ENCODE measurements at places on chromosomes 16 and 17.

- peak; percentile 34 for DNase-seq
Observed at GRCh38 chr17:58156839-58157803, 8.9 kb downstream of the OR4D1 start.

- DNase-seq: no peak
Observed at GRCh38 chr16:10852948-10853347, 24.1 kb upstream of the CIITA start.

- no peak for DNase-seq
Observed at GRCh38 chr17:75398279-75398678, 7.2 kb downstream of the GRB2 start.

GRCh38 chr17:72176516-72176851 is 55.7 kb downstream of the SOX9 start:
- no peak for DNase-seq

- DNase-seq: no peak
Observed at GRCh38 chr16:86240716-86241363, 269.5 kb upstream of the FOXF1 start.

DNA sequence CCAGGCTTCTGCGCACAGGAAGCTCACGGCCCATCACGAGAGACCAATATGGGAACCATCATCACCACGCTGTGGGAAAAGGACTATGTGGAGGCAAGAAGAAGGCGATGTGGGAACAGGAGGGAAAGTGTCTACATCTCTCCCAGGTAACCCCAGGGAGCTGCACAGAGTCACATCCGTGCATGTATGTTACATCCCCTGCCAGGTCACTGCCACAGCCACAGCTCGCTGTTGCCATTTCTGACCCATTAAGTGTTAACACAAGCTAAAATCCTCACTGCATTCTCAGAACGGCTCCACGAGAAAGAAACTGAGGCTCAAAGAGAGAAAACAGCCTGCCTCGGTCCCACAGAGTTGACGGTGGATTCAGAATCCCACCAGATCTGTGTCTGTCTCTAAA is 319.1 kb downstream of the FOXL1 start:
- DNase-seq: no peak

DNA sequence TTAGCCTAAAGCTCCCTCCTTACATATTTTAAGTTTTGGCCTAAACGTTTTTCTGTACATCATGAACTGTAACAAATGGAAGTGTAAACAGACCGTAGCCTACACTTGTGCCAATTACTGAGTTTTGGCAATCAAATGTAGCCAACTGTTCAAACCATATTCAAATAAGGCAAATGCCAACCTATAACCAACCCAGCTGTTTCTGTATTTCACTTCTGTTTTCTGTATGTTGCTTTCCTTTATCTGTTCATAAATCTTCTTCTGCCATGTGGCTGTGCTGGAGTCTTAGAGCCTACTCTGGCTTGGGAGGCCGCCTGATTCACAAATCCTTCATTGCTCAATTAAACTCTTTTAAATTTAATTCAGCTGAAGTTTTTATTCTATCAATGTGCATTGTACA is 6.9 kb upstream of the C16orf78 start:
- DNase-seq: no peak

DNA sequence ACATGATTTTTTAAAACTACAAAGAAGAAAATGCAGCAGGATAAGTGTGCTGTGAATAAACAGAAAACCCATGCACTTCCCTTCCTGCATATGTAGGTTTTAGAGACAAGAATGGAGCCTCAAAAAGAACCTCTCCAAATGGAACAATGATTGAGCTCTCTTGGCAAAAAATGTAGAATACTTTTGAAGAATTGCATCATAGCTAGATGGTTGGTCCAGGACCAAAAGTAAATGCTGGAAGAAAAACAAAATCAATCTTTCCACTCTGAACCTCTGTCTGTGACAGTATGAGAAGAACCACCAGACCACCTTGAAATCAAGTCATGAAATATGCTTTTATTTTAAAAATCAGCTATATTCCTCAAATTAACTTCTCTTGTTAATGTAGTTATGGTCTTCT is 17.5 kb downstream of the HELZ start:
- DNase-seq: no peak

GRCh38 chr17:75060434-75061054 is 13.5 kb downstream of the KCTD2 start:
- no peak for DNase-seq

DNA sequence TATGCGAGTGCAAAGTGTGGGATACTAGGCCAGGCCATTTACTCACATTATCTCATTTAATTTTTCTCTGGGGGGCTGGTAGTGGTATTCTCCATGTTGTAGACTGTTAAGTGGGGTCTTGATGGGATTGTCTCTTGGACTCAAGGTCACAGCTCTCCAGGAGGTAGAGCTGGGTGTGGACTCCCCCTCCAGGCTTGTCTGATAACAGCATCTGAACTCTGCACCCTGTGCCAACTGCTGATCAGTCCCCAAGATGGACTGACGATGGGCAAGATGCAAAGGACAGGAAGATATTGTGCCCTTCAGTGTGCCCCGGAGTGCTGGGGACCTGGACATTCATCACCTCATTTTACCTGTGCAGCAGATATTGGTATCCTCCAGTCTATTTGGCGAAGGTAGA is 147.8 kb downstream of the MSI2 start:
- DNase-seq: no peak

- no peak for DNase-seq
Observed at GRCh38 chr16:12354296-12354833, 377.8 kb downstream of the SNX29 start.

- no peak for DNase-seq
Observed at GRCh38 chr16:8768283-8768682, 29.2 kb downstream of the TMEM186 start.

Measured in stimulated activated CD8-positive, alpha-beta memory T cell treated with anti-CD3 and anti-CD28 coated beads, Interleukin-7, amount 100 ng/mL, for 48 hours (primary cell).